T-cell (primary cell): ENCODE measurements at places on chromosomes 3 and 15. TPM values are rescaled to one million over a fixed set of nuclear protein-coding genes. Genes with fewer than 3 reads are reported as not detected.

The SERPINI2 gene
- total RNA-seq = 0.13 TPM

The EPHA6 gene
- not detected for total RNA-seq

The MORC1 gene
- not detected for total RNA-seq

The CCR9 gene
- 2.9 TPM for total RNA-seq

The PRTG gene
- 0.09 TPM for total RNA-seq

The EEF1AKMT4 gene
- 0.37 TPM for total RNA-seq

The MASP1 gene
- not detected for total RNA-seq

The CALML4 gene
- total RNA-seq = 2.4 TPM

The ZMYND10 gene
- 1.9 TPM for total RNA-seq

The AADACL2 gene
- not detected for total RNA-seq

The TM6SF1 gene
- 2.1 TPM for total RNA-seq

The CACNA2D3 gene
- total RNA-seq = not detected

The SNX22 gene
- 2.2 TPM for total RNA-seq

The KLHL40 gene
- total RNA-seq = not detected

The XCR1 gene
- not detected for total RNA-seq

The AGBL1 gene
- total RNA-seq = not detected

The CMC1 gene
- 11.1 TPM for total RNA-seq
